ENCODE measurements at places on chromosomes 13 and 19.

GRCh38 chr19:44499962-44500949 is at the start of gene ZNF180:
ZNF180 (minus strand) TSS chr19:44500522; CDS start chr19:44497334, 3,188 bp downstream.
- DNase-seq, result peak; percentile 92

DNA sequence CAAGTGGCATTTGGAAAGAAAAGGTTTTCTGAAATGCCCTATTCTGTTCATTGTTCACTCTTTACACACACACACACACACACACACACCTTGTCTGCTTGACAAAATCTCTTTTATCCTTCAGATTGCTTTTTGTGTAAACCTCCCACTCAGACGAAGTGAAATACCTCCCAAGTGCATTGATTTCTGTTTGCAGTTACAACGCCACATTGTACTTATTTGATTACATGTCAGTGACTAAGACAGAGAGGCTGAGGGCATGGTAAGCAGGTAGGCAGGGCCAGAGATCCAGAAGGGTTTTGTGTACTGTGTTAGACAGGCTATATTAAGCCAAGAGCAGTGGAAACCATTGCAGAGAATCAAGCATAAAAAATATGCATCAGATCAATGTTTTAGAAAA is 561.8 kb downstream of the GPC6 start:
- no peak for DNase-seq

DNA sequence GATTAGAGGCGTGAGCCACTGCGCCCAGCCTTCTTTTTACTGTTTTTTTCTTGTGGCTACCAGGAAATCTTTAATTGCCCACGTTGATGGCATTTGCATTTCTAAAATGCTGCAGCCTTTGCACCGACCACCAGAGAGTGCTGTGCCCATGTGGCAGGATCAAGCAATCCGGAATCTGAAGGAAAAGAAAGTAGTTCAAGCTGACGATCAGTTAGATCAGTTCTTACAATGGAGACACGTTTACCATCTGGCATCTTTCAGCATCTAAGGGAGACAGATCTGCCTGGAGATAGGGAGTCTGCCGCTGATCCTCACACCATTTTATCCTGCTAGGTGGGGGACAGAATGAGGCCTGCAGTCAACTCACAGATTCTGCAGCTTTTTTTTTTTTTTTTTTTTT is 19.9 kb downstream of the TINCR start:
- DNase-seq, result no peak

DNA sequence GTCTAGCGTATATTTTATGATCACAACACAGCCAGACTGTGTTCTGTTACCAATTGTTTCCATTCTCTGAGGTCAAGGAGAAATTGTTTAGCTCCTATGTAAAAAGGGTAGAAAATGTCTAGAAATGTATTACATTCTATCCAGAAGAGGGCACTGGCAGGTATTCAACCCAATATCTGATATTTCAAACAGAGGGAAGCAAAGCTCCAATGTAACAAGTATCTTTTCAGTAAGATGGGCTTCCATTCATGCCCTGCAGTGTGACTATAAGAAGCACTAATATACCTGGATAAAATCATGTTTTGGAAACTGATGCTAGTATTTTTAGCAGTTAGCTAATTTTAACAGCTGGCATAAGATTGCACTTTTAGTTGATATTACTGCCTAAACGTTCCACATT is 312.7 kb downstream of the FGF14 start:
- DNase-seq, result no peak

DNA sequence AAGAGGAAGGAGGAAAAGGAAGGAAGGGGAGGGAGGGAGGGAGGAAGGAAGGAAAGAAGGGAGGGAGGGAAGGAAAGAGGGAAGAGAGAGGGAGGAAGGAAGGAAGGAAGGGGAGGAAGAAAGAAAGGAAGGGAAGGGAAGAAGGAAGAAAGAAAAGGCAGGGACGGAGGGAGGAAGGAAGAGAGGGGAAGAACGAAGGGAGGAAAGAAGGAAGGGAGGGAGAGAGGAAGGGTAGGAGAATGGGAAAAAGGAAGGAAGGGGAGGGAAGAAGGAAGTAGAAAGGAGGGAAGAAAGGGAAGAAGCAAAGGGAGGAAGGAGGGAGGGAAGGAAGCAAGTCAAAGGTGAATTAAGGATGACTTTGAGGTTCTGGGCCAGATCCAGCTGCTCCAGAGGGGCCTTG is 3.0 kb downstream of the ACSBG2 start:
- no peak for DNase-seq

DNA sequence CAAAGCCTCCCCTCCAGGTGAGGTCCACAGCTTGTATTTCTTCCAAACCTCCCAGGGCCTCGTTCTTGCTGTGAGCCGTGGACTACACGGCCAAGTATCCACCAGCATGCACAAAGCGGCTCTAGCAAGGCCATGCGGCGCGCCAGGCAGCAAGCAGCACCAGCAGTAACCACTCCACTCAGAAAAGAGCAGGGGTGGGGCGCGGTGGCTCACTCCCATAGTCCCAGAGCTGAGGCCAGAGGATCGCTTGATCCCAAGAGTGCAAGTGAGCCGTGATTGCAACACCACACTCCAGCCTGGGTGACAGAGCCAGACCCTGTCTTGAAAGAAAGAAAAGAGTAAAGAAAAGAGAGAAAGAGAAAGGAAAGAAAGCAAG is 4.7 kb downstream of the CCDC8 start:
- DNase-seq, result no peak

GRCh38 chr13:45439008-45439407 is 20.8 kb upstream of the SLC25A30 start:
- DNase-seq, result no peak

- DNase-seq, result no peak
These were observed 1.5 kb upstream of the TFDP1 start for GRCh38 chr13:113582841-113583631.

- no peak for DNase-seq
These were observed 42.9 kb upstream of the PCDH9 start for GRCh38 chr13:67273001-67273400.

Data from NK-92 treated with Interleukin-12 subunit alpha and Interleukin-12 subunit beta, amount 100 ng/mL, for 24 hours (cell line).